ENCODE measurements at places on chromosomes 1 and 21.
A peak's percentile ranks its signal among the peaks of the same experiment; 100 is the strongest.

DNA sequence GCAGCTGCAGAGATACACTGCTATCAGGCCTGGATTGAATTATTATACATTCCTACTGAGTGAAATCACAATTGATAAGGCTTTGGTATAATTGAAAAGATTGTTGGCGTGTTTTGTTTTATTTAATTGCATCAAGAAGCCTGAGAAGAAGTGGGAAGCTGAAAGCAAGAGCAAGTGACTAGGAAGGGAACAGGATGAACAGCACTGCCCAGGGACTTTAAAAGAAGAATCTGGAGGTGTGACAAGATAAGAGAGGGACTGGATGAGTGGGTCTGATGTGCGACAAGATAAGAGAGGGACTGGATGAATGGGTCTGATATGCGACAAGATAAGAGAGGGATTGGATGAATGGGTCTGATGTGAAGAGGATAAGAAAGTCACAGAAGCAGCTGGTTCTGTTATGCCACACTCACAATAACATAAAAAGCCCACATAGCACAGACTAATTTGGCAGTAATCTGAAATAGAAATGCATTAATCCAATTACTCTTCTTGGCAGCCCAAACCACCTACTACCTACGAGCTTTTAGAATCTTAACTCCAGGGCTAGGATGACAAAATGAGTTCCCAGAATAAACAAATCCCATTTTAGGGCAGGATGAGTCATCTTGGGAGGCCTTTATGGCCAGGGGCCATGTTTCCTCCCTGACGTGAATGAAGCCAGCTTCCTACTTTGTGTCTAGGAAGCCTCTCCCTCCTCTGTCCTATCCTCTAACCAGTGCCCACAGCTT is 129.7 kb downstream of the DUSP10 start:
- DNase-seq = peak; percentile 63

DNA sequence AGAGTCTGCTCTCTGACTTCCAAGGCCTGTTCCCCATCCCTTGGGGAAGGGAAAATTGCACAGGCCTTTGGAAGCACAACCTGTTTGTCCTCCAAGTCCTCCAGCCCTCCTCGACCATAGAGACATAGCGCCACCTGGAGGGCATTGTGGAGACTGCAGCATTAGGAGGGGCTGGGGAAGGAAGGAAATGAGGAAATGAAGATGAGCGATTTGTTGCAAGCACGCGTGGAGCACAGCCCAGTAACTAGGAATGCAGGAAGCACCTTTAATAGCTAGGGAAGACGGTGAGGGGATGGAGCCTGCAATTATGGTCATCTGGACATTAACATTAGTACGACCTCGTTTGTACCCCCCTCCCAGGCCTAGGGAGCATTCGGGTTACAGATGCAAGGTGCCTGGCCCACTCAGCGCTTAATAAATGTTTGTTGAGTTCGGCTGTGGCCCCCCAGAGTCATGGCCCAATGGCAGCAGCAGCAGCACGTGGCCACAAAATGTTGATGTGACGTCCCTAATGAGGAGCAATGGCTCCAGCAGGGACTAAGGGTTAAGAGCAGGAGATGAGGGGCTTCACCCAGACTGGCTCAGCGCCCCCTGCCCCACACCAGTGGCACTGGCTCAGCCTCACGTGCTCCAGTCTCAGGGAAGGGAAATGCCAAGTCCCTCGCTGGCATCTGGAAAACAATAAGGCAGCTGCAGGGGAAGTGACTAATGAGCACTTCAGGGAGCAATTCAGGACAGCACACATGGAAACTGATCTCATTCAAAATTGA is 8.0 kb upstream of the CAMK2N1 start:
- DNase-seq = peak; percentile 74

DNA sequence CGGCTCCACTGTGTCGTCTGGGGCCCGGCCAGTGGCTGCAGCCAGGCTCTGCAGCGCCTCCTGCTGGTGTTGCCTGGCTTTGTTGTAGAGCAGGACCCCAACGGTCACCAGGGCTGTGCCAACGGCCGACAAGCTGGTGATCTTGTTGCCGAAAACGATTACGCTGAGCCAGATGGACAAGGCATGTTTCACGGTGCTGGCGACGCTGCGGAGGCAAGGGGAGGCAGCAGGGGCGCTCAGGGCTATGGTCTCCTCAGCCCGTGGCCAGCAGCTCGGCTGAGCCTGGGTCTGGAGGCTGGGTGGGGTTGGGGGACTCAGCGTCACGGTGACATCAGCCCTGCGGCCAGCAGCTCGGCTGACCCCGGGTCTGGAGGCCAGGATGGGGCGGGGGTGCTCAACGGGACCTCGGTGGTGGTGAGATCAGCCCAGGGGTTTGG is 7.0 kb upstream of the CDK11B start:
- no peak for DNase-seq

DNA sequence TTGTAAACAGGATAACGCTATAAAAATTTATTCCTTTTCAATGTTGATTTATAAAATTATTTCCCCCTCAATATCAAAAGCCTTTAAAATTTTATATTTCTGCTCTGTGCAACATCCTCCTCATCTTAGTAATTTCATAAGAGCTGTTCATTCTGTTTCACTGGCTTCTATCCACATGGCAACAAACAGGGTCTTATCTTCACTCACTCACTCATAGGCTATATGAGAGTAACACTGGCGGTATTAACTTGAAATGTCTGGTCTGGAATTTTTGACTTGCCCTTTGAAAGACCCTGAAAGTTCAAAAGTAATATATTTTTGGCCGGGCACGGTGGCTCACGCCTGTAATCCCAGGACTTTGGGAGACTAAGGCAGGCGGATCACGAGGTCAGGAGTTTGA is 77.4 kb upstream of the KRTAP11-1 start:
- no peak for DNase-seq

DNA sequence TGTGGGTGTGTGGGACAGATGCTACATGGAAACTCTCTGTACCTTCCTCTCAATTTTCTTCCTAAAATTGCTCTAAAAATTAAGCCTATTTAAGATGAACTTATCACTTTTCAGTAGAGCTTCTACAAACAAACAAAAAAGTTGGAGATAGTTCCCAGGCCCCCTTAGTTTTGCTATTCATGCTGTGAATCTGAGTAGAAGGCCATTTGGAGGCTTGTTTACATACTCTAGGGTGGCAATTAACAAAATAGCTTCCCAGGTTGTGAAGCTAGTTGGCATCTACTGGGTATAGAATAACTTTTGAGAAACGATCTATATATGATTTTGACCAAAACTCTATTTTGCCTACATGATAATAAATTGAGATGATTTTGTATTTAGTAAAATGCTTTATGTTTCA is 541.4 kb upstream of the B3GALT2 start:
- DNase-seq = no peak

- DNase-seq = no peak
These were observed 11.5 kb downstream of the H3-3A start for GRCh38 chr1:226074046-226074445.

DNA sequence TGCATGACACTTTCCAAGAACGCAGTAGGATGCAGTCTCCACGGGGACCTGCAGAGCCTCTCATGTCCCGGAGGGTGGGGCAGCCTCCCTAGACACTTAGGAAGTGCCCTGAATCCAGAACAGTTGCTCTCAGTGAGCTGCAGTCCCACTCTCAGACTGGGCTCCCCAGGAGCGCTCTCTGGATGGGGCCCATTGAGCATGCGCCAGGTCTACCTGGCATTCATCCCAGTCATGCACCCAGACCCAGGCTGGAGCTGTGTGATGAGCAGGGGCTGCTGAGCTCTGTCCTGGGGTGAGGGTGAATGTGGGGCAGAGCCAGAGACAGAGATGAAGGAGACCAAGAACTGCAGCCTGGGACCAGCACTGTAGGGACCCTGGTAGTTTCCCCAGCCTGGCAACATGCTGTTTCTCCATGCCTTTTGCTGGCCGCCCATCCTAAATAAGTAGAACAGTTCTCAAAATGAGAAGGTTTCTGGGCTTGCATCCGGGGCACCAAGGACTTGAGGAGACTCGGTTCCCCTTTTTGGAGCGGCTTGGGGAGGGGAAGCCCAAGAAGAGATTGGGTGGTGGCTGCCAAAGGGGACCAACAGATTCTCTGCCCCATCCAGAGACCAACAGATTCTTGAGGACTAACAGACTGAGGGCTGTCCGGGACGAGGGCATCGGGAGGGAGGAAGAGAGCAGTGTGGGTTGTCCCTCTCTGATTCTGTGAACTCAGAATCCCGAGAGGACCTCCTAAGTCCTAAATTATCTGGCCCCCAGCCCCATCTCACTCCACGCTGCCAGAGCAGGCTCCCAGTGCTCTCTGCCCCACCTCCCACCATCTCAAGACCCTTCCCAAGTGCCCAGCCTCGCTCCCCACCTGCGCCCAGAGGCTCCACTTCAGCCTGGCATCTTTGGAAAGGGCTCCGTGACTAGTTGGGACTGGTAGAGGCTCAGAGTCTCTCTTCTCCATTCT is 1.0 kb upstream of the PGLYRP4 start:
- no peak for DNase-seq

DNA sequence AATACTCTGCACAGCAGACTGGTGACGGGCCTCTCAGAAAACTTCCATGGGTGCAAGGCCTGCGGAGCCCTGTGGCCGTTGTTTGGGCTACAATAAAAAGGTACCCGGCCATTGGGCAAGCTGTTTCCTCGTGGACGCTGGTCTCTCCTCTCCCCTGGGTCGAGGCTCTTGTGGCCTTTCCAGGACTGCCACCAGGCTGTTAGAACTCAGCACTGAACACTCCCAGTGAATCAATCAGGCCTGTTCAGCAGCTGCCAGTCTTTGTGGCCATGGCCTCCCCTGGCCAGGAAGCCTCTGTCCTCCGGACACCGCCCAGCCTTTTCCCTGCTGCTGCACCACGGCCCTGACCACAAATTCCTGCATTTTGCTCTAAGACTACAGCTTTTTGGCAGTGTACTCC is 33.0 kb upstream of the ACTRT2 start:
- no peak for DNase-seq

DNA sequence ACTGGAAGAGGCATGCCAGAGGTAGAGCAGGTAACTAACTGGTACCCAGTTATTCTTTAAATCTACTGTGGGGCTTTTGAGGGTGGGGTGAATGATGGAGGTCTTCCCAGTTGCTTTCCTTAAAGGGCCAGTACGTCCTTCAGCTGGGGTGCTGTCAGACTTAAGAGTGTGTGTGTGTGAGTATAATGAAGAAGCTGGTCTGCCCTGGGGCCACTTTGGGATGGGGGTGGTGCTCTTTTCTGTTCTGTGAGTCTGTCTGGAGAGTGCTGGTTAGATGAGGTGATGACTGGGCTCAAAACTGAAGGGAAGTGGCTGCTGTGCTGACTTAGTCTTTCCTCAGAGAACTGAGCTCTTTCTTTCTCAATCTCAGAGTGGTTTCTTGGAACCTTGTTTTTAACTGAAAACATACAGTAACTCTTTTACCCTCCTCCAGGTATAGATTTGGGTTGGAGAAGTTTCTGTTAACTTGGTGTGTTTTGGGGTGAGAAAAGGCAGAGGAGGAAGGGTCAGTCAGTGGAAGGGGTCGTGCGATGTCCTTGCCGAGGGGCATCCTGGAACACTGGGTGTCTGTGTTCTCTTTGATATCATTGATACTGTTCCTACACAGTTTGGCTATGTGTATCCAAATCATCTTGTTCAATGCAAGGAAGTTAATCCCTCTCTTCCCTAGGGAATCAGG is 746 bp downstream of the MACF1 start:
- peak; percentile 64 for DNase-seq

GRCh38 chr1:55820501-55820900 is 605.3 kb upstream of the USP24 start:
- no peak for DNase-seq

DNA sequence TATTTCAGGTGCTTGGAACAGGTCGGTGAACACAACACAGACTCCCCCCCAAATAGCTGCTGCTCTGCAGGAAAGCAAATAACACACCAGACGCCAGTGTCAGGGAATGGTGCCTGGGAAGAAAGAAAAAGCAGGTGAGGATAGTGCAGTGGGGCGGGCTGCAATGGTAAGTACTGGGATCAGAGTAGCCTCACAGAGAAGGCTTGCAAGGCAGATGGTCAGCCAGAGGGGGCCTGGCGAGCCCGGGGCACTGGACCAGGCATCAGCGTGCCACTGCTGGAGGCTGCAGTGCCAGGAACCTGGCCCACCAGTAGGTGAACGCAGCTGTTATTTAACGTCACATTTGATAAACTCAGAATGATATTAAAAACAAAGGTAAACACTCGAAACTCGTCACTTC is 60.0 kb downstream of the POFUT2 start:
- DNase-seq = no peak

DNA sequence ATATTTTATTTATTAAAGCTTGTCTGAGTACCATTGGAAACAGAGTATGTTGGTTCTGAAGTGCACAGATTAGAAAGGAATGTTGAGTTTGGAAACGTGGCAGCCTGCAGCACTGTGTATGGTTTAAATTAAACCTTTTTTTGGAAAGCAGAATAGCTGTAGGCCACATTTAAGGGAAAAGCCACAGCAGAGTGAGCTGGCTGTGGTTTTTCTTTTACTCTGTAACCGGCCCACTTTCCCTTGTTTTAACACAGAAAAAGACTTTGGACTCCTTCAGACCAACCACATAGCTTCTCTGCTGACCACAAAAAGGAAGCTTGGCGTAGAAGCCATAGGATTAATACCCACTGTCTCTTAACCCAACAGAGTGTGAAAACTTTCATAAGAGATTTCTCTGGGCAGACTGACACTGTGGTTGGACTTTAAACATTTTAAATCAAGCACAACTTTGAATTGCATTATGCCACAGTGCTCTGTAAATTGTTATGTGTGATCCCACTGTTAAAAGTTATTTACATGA is 75.2 kb downstream of the NFIA start:
- DNase-seq = peak; percentile 77

DNA sequence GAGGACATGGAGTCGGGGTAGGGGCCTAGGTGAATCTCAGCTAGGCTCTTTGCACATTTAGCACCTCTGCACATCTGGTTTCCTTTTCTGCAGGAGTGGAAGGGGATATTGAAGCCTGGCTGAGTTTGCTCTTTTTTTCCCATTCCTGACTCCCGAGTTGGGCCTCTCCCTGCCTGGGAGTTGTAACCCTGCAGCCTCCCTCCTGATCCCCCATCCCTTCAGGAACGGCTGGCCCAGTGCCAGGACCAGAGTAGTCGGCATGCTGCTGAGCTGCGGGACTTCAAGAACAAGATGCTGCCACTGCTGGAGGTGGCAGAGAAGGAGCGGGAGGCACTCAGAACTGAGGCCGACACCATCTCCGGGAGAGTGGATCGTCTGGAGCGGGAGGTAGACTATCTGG is 836 bp downstream of the OLFML3 start:
- peak; percentile 34 for DNase-seq

DNA sequence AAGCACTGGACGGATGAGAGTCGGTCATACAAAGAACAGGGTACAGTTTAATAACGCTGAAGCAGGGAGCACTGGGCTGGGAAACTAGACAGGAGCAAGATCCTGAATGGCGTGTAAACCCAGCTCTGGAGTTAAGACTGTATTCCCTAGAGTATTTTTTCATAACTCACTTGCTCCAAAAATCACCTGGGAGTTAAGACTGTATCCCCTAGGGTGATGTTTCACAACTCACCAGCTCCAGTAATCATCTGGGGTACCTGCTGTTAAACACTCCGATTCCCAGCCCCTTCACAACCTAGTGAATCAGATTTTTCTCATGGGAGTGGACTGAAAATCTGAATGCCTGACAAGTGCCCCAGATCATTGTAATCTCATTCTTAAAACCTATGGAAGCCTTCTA is 123.2 kb downstream of the MAB21L3 start:
- no peak for DNase-seq

GRCh38 chr1:245338485-245338877 is 183.7 kb downstream of the KIF26B start:
- no peak for DNase-seq
